ENCODE measurements at places on chromosomes 1 and 21.

DNA sequence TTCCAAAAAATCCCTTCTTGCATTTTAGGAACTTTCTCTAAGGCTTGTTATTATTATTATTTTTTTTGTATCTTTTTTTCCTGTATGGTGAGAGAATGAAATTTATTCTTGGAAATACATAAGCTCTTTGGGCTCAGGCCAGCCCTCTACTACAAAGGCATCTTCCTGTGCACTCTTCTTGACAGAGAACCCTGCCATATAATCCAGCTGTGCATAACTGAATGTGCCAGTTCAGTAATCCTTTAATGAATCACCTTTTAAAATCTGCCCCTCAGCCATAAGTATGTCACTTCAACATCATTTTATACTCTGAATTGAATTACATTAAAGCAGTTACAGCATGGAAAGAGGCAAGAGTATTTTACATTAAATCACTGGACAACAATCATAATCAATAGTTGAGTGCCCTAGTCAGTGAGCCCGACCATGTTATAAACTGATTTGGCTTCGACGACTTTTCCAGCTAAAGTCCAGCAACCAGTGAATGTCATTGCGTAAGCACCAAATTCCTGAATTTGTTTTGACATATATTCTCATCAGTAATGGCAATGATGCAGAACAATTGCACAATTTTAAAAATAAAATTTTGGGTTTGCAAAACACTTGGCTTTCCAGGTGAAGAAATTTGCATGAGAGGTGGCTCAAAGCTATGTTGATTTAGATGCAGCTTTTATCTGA is 59.2 kb upstream of the KCNK2 start:
- DNase-seq = no peak

- no peak for DNase-seq
Measured at GRCh38 chr1:25066256-25066655, 136.2 kb upstream of the RUNX3 start.

DNA sequence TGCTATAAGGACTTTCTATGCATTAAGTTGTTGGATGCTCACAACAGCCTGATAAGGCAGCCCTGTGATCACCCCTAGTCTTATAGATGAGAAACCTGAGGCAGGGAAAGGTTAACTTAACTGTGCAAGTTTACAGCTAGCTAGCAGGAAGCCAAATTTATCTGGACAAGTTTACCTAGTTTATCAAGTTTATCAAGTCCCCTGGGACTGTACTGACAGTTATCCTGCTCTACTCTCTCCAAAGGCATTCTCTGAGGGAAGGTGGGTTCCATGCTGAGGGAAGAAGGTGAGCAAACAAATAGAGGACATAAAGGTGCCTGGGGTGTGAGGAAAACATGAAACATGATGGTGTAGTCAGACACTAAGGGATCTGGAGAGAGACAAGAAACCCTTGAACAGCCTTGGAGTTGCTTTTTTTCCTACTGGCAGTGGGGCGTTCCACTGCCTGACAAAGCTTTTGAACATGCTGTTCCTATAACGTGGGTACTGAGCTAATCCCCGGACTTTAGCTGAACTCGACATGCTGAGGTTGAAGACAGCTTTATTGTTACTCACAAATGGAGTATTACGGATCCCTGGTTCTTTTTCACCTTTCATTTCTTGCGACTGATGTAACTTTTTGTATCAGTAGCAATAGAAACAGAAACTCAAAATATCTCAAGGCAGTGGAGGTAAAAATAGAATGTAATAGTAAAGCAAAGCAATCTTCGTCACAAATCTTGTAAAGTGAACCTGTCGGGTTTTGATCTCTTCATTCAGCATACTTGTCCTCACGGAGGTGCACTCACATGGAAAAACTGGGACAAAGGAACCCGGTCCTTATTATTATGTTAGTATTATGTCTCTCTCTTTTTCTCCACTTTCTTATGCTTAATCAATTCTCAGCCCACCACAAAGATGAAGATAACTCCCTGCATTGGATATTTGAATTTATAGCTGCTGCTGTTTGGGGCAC is 42.4 kb upstream of the ESRRG start:
- DNase-seq = no peak

DNA sequence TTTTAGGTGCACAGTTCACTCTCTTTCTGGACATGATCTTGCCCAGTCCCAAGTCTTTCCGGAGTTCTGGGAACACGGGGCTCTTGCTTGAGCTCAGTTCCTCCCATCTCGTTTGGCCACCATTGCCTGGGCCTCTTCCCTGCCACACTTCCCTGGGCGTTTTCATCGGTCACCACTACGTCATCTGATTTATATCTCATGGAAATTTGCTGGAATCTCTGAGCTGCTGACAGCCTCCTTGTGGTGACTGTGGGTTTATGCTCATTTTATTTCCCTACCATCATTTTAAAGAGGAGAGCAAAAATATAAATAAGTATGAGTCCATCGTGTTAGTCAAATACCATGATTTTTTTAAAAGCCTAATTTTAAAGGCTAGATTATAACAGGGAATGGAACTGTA is 449.1 kb upstream of the KAZN start:
- no peak for DNase-seq

GRCh38 chr21:36079010-36079649 is 9.3 kb downstream of the CBR1 start:
- DNase-seq = peak; percentile 14

DNA sequence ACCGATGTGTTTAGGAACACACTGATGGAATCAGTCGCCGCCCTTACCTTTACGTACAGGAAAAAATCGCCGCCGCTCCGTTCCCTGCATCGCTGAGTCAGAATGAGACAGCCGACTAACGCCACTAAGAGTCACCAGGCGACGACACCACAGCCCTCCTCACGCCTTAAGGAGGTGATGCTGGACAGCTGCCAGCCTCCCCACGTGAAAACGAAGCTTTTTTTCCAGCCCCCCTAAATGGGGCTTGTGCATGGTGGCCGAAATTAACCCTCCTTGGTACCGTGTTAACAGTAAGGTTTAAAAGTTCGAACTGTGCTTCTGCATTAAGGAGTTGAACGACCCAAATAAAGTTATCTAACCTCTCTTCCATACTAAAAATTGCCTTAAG is 511 bp downstream of the DNTTIP2 start:
- DNase-seq = peak; percentile 16

DNA sequence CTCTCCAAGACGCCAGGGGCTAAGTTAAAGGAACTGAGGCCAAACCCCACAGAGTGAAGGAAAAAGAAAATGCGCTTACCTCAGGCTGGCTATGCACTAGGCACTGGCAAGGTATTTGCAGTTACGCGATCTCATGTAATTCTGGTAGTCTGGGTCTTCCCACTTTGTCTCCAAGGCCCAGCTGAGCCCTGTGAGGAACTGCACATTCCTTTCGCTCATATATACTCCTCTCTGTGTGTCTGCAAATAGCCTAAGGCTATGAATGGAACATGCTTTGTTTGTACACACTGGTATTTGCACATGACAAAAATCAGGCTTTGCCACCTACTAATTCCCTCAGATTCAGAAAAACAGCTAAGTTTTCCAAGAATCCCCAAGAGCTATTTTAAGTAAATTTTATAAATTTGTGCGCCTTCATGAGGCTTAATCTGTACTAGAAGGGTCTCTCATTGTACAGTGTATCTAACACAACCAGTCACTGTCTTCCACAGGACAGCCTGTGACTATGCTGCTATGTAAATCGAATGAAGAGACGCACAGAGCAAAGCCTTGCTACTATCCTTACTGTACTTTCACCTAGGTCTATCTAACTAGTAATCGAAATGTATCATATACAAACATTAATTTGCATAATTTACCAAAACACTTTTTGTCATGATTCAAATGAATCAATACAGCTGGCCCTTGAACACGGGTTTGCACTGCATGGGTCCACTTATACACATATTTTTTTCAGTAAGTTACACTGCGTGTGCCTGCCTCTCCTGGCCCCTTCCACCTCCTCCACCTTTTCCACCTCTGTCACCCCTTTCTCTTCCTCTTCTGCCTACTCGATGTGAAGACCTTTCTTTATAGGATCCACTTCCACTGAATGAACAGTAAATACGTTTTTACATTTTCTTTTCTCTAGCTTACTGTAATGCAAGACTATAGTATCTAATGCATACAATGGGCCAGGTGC is 87.0 kb downstream of the SIPA1L2 start:
- no peak for DNase-seq

DNA sequence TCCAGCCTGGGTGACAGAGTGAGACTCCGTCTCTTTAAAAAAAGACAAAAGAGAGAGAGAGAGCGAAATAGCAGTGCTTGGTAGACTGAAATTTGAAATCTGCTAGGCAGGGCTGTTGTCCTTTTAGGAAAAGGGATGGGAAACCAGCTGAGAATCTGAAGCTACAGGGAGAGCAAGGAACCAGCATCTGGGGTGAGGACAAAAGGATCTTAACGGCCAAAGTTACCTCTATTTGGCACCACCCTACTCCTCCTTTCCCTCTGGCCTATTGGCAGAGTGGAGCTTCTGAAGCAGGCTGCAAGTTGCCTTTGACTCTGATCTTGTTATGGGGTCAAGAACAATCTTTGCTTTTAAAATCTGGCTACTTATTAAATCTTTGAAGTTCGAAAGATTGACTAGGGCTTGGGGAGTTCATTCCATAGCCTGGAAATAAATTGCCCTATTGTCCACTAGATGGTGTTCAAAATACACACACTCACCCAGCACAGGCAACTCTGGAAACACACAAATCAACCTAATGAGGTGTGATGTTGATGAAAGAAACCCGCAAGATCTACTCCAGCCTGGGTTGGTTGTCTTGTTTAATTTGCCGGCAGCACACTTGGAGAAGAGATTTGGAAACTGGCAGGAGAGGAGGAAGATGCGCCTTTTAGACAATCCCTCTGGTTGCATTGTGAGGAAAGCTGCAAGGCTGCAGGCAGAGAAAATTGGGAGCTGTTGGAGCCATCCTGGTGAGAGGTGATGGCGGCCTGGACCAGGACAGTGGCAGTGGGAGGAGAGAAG is 16.5 kb upstream of the PARP1 start:
- DNase-seq = no peak

GRCh38 chr1:222586842-222587241 is 2.9 kb downstream of the TAF1A start:
- DNase-seq = no peak
